ENCODE measurements at places on chromosomes 6 and 20. TPM values are rescaled to one million over a fixed set of nuclear protein-coding genes. Genes with fewer than 3 reads are reported as not detected.
A peak's percentile ranks its signal among the peaks of the same experiment; 100 is the strongest.

DNAH8 gene
- total RNA-seq: 0.11 TPM

GRCh38 chr6:117267766-117268534 lies 2.6 kb downstream of the VGLL2 start:
- peaks cover 41% of the 10 kb centered on the region for H3K27me3 ChIP-seq
- peaks cover 14% of the 10 kb centered on the region for H3K4me1 ChIP-seq
- no peak for DNase-seq
- no peak overlapping the region for H3K27ac ChIP-seq

DNA sequence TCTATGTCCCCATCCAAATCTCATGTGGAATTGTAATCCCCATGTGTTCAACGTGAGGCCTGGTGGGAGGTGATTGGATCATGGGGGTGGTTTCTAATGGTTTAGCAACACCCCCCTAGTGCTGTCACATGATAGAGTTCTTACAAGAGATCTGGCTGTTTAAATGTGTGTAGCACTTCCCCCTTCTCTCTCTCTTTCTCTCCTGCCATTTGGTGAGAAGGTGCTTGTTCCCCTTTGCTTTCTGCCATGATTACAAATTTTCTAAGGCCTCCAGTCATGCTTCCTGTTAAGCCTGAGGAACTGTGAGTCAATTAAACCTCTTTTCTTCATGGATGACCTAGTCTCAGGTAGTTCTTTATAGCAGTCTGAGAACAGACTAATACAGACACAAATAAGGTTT lies 165.4 kb downstream of the OGFRL1 start:
- H3K36me3 ChIP-seq: no peaks in the 10 kb centered on the region
- no peaks in the 10 kb centered on the region for H3K27me3 ChIP-seq
- H3K27ac ChIP-seq: no peak overlapping the region

GRCh38 chr20:21513181-21513663 lies 642 bp downstream of the NKX2-2 start:
- H3K27ac ChIP-seq: no peak overlapping the region
- no peaks in the 10 kb centered on the region for H3K36me3 ChIP-seq
- no peak overlapping the region for H3K4me3 ChIP-seq
- no peak for DNase-seq
- H3K4me1 ChIP-seq: peaks cover 37% of the 10 kb centered on the region

- H3K4me3 ChIP-seq: no peak overlapping the region
- H3K27ac ChIP-seq: no peak overlapping the region
- H3K36me3 ChIP-seq: no peaks in the 10 kb centered on the region
- no peak for DNase-seq
- H3K27me3 ChIP-seq: no peaks in the 10 kb centered on the region
Measured at GRCh38 chr6:64817525-64817924, 889.5 kb downstream of the EYS start.

DNA sequence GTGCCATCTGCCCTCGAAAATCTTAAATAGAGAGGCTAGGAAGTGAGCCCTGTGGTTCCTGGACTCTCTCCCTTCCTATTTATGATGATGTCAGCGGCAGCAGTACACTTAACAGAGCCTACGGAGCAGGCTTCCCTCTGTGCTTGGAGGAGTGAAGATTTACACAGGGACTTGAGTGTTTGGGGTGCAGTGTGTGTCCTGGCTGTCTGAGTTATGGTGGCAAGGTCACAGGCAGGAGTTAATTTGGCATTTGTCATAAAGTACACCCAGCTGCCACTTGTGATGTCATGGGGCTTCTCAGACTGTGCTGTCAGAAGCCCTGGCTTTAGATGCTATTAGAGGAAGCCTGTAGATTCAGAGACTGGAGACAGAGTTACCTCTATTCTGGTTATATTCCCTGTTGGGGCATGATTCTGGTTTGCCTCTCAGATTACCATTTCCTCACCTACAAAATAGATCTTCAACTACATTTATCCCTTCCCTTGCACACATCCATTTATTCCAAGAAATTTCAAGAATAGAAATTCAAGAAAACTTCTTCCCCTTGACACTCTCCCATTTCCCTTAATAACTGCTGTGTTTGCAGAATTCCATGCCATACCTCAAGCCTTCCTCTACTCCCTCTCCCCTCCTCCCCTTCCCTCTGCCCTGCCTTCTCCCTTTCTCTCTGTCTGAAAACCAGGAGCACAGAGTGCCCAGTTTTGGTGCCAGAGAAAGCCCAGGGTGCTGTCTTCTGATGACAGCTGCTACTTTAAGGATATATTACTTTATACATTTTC lies 72.1 kb downstream of the SLC24A3 start:
- no peak overlapping the region for H3K27ac ChIP-seq
- peaks cover 17% of the 10 kb centered on the region for H3K4me1 ChIP-seq
- no peak overlapping the region for H3K4me3 ChIP-seq
- H3K36me3 ChIP-seq: no peaks in the 10 kb centered on the region

- no peaks in the 10 kb centered on the region for H3K27me3 ChIP-seq
- H3K4me3 ChIP-seq: no peak overlapping the region
- H3K36me3 ChIP-seq: no peaks in the 10 kb centered on the region
Measured at GRCh38 chr20:55266361-55266760, 739.0 kb downstream of the CBLN4 start.

HRH3 gene
- total RNA-seq: not detected

GRCh38 chr6:16129623-16130401 lies 926 bp downstream of the MYLIP start:
- H3K36me3 ChIP-seq: no peaks in the 10 kb centered on the region
- no peaks in the 10 kb centered on the region for H3K27me3 ChIP-seq
- peaks cover 33% of the 10 kb centered on the region for H3K4me1 ChIP-seq
- H3K4me3 ChIP-seq: peak overlapping the region; percentile 99

DNA sequence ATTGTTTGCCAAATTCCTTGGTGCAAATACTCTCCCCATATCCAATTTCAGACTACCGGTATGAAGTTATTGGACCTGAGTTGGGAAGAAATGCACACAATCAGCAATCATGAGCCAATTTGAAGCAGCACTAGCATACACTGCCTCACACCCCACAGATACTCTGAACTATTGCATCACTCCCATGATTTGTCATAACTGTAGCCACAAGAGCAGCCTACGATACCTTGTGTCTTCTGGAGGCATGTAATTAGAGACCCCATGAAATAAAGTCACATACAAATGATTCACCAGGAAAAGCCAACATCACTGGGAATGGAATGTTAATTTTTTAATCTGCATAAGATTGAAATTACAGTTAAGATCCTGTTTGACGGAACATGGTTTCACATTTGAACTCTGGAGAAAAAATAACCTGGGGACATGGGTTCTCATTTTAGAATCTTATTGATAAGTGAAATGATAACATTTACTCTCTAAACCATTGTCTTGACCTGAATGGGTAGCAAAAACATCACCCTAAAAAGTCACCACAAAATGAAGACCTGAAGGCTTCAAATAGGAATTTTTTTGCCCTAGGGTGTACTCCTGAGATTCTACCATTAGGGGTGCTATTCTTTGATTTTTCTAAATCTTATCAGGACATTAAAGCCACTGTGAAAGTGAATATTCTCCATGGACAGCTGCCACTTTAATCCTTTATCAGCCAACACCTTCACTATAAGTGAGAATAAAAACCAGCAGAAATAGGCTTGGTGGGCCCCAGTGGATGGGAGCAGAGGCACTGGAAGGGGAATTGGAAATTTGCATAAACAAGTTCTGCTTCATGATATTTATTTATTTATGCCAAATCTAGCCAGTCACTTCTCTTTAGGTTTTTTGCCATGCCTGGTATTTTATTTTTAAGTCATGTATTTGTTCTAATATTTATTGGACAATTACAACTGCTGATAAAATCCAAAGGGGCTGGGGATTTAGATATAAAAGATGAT lies 34.5 kb upstream of the HBS1L start:
- no peaks in the 10 kb centered on the region for H3K36me3 ChIP-seq
- DNase-seq: no peak
- no peak overlapping the region for H3K4me3 ChIP-seq
- H3K27me3 ChIP-seq: no peaks in the 10 kb centered on the region

DNA sequence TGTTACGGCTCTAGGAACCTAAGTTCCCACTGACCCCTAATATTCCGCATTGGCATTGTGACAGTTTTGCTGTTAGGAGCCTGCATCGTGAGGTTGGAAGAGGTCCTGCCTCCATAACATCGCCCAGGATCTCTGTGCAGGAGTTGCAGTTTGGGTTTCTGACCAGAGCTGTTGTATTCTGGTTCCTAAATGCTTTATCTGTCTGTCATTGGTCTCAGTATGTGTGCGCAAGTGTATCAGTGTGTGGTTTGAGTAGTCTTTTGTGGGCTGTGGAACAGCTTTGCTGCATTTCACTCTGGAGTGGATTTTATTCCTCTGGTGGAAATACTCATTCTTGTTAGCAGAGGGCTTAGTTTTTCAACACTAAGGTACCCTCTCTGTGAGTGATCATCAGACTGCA lies 95.6 kb downstream of the CDYL start:
- no peak overlapping the region for H3K27ac ChIP-seq
- no peaks in the 10 kb centered on the region for H3K27me3 ChIP-seq
- no peaks in the 10 kb centered on the region for H3K4me1 ChIP-seq
- no peaks in the 10 kb centered on the region for H3K36me3 ChIP-seq
- DNase-seq: no peak

GRCh38 chr6:33740204-33740608 lies 6.5 kb downstream of the IP6K3 start:
- H3K36me3 ChIP-seq: peaks cover 4% of the 10 kb centered on the region
- no peak overlapping the region for H3K4me3 ChIP-seq
- H3K27ac ChIP-seq: no peak overlapping the region
- peaks cover 18% of the 10 kb centered on the region for H3K4me1 ChIP-seq

OR12D3 gene
- total RNA-seq: not detected

RREB1 gene
- total RNA-seq: 91.3 TPM

GRCh38 chr6:41376176-41376575 lies 40.8 kb downstream of the NCR2 start:
- H3K4me1 ChIP-seq: peaks cover 39% of the 10 kb centered on the region
- H3K4me3 ChIP-seq: no peak overlapping the region
- H3K27ac ChIP-seq: no peak overlapping the region
- H3K27me3 ChIP-seq: peaks cover 26% of the 10 kb centered on the region

OR2H2 gene
- not detected for total RNA-seq

GRCh38 chr20:15063081-15063480 lies 725.7 kb upstream of the FLRT3 start:
- H3K27ac ChIP-seq: no peak overlapping the region

DNA sequence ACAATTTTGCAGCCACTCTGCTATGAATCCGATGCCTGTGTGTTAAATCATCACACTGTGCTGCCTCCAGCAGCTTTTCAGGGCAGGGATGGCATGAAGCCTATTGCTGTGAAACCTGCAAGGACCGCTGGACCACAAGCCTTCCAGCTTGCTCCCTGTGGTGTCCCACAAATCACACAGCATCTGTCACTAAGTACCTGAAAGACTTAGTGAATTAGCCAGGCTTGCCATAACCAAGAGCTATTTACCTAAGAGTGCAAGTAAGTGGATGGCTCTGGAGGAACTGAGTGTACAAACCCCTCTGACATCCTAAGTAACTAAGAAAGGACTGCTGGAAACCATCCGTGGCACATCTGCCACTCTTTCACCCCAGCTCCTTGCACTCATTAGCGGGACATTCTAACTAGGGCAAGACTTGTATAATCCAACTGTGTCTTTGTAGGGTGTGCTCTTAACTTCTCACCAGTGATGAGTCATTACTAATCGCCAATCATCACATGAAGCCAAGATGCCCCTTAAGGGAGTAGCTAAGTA lies 34.7 kb downstream of the FOXQ1 start:
- H3K27ac ChIP-seq: no peak overlapping the region
- DNase-seq: peak; percentile 63
- no peaks in the 10 kb centered on the region for H3K27me3 ChIP-seq
- H3K4me1 ChIP-seq: peaks cover 18% of the 10 kb centered on the region
- no peak overlapping the region for H3K4me3 ChIP-seq

ELOVL4 gene
- 1.6 TPM for total RNA-seq

- peaks cover 74% of the 10 kb centered on the region for H3K4me1 ChIP-seq
- no peaks in the 10 kb centered on the region for H3K36me3 ChIP-seq
- H3K27me3 ChIP-seq: no peaks in the 10 kb centered on the region
- peak overlapping the region; percentile 89 for H3K27ac ChIP-seq
- H3K4me3 ChIP-seq: no peak overlapping the region
Measured at GRCh38 chr20:34023937-34024722, 30.4 kb downstream of the RALY start.

DNA sequence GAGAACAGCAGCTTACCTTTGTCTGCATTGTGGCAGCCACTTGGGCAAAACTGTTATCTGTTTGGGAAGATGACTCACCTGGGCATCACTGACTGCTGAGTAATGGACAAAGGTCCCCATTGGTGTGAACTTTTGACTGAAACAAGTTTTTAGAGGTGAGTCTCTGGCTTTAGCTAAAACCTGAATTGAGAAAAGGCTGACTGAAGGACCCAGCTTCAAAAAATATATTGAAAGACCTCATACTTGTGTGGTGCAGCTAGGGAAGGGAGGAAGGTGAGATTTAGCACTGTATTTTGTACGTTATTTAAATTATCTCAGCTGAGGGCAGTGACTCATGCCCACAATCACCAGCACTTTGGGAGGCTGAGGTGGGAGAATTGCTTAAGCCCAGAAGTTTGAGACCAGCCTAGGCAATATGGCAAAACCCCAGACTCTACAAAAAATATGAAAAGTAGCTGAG lies 4.5 kb upstream of the CITED2 start:
- H3K36me3 ChIP-seq: peaks cover 4% of the 10 kb centered on the region
- H3K27me3 ChIP-seq: no peaks in the 10 kb centered on the region
- no peak for DNase-seq
- no peak overlapping the region for H3K27ac ChIP-seq
